ENCODE measurements at places on chromosomes 13 and 19.

DNA sequence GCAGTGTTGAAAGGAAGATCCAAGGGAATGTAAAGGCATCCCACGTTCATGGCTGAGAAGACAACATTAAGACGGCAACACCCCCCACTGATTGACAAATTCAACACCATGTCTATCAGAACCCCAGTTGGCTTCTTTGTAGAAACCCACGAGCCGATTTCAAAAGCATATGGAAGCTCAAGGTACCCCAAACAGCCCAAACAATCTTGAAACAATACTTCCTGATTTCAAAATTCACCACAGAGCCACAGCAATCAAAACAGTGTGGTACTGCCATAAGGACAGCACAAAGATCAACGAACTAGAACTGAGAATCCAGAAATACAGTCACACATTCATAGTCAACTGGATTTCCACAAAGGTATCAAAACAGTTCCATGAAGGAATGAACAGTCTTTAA is 6.2 kb downstream of the MIER2 start:
- no peak for DNase-seq

GRCh38 chr13:51645154-51645650 is 60.9 kb downstream of the WDFY2 start:
- DNase-seq, result peak; percentile 68

DNA sequence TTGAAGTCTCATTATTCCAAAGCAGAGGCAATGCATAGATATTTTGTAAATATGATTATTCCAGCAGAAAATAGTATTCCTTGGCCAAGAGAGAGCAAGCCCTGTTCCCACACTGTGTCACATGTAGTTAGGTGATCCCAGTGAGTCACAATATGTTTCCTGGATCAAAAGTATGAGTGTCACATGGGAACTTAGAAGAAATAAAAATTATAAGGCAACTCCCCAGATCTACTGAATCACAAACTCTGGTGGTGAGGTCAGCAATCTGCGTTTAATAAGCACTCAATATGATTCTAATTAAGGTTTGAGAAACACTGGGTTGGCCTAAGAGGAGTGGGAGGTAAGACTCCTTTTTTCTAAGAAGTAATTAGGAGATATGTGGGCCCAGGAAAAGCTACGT is 1504.5 kb upstream of the PCDH20 start:
- no peak for DNase-seq

DNA sequence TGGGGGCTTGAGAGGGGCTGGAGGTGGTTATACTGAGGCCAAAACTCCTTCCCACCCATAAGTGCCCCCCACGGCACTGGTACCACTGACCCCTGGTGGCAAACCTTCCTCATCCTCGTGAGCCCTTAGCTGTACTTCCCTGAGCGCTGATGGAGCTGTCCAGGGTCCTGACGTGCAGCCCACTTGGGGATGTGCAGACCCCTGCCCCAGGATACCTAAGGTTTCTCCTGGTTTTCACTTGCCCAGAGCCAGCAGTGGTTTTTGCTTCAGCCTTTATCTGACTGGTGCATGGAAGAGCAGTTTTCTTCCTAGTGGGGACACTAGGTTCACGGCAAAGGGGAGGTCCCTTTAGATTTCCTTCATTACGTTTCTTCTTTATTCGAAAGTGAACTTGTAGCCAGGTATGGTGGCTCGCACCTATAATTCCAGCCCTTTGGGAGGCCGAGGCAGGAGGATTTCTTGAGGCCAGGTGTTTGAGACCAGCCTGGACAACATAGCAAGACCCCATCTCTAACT is 28.7 kb upstream of the KCTD15 start:
- peak; percentile 46 for DNase-seq

GRCh38 chr13:21458451-21458812 is 671 bp downstream of the ZDHHC20 start:
- peak; percentile 24 for DNase-seq

GRCh38 chr13:36088001-36088400 is 43.2 kb downstream of the DCLK1 start:
- no peak for DNase-seq

DNA sequence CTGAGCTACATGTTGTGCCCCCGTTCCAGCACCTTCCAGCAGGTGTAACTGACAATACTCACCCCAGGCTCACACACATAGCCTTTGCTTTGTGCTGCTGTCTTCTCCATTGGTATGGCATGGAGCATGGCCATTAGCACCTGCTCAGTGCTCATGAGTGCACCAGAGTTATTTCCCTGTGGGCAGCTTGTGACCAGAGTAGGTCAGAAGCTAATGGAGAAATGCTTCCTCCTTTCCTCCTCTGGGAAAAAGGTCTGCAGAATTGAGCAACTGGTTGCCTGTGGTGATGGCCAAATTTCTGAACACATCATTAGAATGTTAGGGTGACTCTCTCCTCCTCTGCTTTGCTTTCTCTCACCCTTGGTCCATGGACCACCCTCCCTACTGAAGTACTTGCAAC is 344.5 kb upstream of the TMTC4 start:
- DNase-seq, result no peak

GRCh38 chr19:31438401-31439269 is 89.4 kb upstream of the TSHZ3 start:
- no peak for DNase-seq
